ENCODE measurements at places on chromosomes 1 and 21.

DNA sequence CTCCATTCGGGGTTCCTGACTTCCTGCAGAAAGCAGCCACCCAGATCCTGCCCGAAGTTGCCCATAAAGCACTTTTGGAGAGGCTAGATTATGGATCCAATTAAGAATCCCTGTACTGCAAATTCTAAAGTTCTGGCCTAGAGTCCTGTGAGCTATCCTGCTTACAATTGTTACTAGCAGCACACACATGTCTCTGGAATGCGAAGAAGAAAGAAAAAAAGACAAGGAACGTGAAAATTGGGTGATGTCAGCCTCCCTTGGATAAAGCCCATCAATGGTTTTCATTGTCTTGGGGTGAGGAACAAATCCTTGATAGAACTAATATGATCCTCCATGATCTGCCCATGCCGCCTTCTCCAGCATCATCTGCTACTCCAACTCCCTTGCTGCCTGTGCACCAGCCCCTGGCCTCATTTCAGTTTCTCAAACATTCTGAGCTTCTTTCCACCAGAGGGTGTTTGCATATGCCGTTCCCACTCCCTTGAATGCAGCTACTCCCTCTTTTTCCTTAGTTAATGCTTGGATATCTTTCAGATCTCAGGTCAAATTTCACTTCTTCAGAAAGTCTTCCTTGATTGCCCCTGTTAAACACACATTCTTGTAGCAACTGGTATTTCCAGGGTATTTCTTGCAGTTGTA is 94.0 kb downstream of the ST6GALNAC5 start:
- H3K4me3 ChIP-seq = no peak overlapping the region
- no peaks in the 10 kb centered on the region for H3K4me1 ChIP-seq
- no peaks in the 10 kb centered on the region for H3K36me3 ChIP-seq
- H3K27ac ChIP-seq = no peak overlapping the region

GRCh38 chr1:19468397-19468956 is 16.9 kb downstream of the CAPZB start:
- H3K27ac ChIP-seq = peak overlapping the region; percentile 75
- DNase-seq = peak; percentile 75
- peaks cover 6% of the 10 kb centered on the region for H3K36me3 ChIP-seq
- peaks cover 98% of the 10 kb centered on the region for H3K4me1 ChIP-seq
- H3K27me3 ChIP-seq = no peaks in the 10 kb centered on the region

- peak; percentile 66 for DNase-seq
- peaks cover 35% of the 10 kb centered on the region for H3K36me3 ChIP-seq
- H3K27me3 ChIP-seq = no peaks in the 10 kb centered on the region
- H3K4me1 ChIP-seq = peaks cover 20% of the 10 kb centered on the region
- H3K27ac ChIP-seq = peak overlapping the region; percentile 39
Observed at GRCh38 chr1:160428655-160429054, 28.3 kb downstream of the VANGL2 start.

- peaks cover 45% of the 10 kb centered on the region for H3K27me3 ChIP-seq
- H3K36me3 ChIP-seq = no peaks in the 10 kb centered on the region
Observed at GRCh38 chr1:110765640-110766335, 91.0 kb upstream of the KCNA3 start.

DNA sequence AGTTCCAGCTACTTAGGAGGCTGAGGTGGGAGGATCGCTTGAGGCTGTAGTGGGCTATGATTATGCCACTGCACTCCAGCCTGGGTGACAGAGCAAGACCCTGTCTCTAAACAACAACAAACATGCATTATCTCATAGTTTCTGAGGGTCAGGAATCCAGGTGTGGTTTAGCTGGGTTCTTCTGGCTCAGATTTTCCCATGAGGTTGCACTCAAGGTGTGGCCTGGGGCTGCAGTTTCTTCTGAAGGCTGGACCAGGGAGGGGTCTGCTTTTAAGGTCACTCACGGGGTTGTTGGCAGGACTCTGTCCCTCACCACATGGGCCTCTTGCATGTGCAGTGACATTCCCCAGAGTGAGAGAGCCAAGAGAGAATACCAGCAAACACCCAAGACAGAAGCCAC is 77.0 kb downstream of the EPHB2 start:
- no peak for DNase-seq
- H3K27me3 ChIP-seq = peaks cover 21% of the 10 kb centered on the region
- no peaks in the 10 kb centered on the region for H3K4me1 ChIP-seq

All from stomach (tissue), 19 donors.